ENCODE measurements at places on chromosomes 5 and 9.
A peak's percentile ranks its signal among the peaks of the same experiment; 100 is the strongest.

- DNase-seq = no peak
These were observed 8.0 kb downstream of the NTNG2 start for GRCh38 chr9:132169672-132170392.

DNA sequence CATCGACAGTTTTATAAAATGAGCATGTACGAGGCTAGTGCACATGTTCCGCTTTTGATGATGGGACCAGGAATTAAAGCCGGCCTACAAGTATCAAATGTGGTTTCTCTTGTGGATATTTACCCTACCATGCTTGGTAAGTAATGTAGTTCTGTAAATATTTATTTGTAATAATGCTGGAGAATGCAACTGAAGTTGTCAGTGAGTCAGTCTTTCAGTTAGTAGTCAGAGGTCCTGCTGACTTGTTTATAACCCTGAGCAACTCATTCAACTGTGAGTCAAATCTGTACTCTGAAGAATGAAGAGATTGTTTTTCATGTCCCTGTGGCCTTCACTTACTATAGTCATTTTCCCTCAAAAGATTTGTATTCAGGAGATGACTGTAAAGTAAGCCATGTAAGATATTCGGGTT is 28.4 kb upstream of the GPR150 start:
- DNase-seq = no peak

- no peak for DNase-seq
These were observed 70.6 kb upstream of the ZNF622 start for GRCh38 chr5:16536246-16536645.

- no peak for DNase-seq
These were observed 104.3 kb upstream of the PTGER4 start for GRCh38 chr5:40575411-40575810.

GRCh38 chr5:135971701-135972100 is 16.9 kb upstream of the LECT2 start:
- DNase-seq = no peak

DNA sequence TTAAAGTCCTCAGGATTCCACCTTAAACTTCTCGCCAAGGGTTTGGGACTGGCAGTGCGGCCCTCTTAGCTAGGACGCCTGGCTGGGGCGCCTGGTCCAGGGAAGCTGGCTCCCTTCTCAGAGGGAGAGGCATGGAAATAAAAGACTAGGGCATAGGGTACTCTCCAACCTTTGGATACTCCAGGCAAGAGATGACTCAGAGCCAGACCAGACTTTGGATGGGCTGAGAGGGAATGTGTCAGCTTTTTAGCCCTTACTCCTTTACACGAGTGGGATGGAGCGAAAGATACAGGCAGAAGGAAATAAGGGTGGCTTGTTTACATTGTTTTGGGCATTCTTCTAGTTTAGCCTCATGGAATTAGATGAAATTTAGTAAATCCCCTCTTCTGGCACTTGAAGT is 48.2 kb downstream of the IL31RA start:
- no peak for DNase-seq

DNA sequence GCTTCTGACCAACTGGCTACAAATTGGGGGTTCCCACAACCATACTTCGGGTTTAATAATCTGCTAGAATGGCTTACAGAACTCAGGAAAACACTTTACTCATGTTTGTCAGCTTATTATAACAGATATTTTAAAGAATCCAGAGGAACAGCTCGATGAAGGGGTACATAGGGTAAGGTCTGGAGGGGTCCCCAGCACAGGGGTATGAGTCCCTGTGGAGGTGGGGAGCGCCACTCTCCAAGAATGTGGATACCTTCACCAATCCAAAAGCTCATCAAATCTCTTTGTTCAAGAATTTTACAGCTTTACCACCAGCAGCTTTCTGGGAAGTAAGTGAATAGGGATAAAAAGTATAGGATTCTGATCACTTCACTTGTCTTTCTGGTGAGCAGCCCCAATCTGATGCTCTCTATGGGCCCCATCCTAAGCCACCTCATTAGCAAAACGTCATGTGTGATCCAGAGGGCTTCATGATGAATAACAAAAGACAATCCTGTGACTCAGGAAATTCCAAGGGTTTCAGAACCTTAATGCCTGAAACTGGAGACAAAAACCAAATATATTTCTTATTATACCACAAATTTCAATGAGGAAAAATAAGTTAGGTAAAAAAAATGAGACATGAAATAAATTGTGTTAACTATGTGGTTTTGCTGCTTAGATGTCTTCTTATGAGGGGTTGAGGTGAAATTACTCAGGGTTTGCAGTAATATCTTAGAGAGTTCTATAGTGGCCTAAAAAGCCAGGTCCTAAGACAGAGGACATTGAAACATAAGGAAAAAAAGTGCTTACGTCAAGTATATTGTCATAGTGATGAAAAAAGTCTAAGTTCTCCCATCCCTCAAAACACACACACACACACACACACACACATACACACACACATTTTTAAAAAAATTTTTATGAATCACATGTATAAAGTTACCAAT is 290.5 kb downstream of the ANXA1 start:
- no peak for DNase-seq

- DNase-seq = no peak
These were observed 21.6 kb downstream of the PAEP start for GRCh38 chr9:135582966-135583687.

- no peak for DNase-seq
These were observed 239.8 kb downstream of the IRX2 start for GRCh38 chr5:2511706-2512105.

DNA sequence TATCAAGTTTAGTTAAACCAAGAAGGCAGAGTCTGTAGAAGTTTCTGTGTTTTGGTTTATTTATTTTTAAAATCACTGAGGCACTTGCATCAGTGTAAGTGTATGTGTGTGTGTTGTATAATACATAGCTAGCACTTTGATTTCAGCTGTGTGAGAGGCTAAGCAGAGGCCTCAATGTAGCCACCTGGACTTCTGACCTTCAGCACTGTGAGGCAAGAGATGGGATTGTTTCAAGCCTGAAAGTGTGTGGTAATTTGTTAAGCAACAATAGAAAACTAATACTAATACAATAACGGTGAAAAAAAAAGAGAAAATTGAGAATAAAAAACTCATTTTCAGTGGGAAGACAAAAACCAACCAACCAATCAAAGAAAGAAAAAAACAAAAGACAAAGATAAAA is 327.3 kb downstream of the CDH18 start:
- DNase-seq = no peak

GRCh38 chr5:176781054-176781375 is 29.3 kb upstream of the UNC5A start:
- DNase-seq = no peak

DNA sequence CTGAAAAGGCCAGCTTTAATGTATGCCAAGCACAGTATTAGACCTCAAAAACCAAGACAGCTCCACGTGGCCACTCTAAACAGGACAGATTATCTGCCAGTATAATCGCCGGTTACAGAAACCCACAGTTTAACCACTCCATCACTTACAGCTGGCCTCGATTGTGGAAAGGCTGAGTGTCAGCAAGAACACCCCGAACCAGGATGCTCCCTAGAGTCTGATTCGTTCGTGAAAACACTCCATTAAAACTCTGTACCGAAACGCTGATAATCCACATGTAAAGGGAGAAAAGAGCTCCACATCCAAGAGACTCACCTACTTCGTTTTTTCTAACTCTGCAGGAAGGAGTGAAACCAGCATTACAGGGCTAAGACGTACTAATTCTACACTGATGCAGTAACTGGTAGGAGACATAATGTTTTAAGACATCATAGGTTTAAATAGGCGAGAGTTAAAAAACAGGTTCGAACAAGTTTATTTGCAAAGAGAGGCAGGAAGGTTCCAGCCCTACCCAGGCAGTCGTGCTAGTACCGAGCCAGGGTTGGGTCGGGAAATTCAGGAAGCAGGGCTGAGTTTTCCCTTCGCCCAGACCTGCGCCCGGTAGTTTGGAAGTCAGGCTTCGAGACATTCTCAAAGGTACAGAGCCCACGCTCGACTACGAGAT is 949 bp downstream of the SERINC5 start:
- no peak for DNase-seq

DNA sequence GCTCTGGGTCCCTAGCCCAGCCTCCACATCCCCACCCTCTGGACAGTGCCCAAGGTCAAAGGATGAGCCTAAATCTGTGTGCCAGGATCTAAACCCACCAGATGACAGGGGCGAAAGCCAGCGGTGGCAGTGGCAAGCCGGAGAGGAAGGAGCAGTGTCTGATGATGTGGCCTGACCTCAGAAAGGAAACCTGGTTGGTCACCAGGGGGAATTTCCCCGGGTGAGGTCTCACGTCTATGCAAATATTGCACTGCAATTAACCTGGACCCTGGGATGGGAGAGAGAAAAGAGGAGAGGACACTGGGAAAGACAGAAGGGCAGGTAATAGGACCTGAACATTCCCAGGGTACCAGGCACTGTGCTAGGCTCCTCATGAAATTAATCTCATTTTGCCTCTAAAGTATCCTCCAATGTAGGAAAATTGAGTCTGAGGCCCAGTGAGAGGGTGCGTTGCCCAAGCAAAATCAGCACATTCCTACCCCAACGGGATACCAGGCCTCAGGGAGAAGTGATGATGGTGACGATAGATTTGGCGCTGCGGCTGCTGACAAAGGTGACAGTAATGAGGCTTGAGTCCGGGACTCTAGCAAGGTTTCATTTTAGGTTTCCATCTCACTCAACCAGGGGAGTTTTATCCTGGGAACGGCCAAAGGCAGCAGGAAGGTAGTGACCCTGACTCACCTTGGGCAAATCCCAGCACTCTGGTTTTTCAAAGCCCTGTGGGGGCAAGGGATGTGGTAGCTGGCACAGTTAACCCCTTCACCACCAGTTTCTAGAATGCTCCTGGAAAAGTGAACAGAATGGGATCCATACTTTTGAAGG is 13.4 kb upstream of the TNIP1 start:
- no peak for DNase-seq

DNA sequence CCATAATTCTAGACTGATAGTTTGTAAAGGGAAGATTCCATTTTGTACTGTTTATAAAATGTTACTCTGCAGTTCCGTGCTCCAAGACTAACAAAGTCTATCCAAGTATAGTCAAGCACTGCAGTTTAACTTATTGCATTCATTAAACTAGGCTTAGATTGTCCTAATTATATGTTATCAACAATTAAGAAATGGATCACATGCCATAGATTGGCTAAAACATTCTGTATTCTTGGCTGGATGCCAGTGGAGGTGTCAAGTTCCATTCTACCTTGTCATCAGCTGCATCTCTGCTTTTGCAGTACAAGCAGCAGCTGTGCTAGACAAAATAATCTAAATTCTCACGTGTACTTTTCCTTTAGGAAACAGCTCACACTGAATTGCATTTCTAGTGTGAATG is 69.4 kb upstream of the MEF2C start:
- peak; percentile 23 for DNase-seq

DNA sequence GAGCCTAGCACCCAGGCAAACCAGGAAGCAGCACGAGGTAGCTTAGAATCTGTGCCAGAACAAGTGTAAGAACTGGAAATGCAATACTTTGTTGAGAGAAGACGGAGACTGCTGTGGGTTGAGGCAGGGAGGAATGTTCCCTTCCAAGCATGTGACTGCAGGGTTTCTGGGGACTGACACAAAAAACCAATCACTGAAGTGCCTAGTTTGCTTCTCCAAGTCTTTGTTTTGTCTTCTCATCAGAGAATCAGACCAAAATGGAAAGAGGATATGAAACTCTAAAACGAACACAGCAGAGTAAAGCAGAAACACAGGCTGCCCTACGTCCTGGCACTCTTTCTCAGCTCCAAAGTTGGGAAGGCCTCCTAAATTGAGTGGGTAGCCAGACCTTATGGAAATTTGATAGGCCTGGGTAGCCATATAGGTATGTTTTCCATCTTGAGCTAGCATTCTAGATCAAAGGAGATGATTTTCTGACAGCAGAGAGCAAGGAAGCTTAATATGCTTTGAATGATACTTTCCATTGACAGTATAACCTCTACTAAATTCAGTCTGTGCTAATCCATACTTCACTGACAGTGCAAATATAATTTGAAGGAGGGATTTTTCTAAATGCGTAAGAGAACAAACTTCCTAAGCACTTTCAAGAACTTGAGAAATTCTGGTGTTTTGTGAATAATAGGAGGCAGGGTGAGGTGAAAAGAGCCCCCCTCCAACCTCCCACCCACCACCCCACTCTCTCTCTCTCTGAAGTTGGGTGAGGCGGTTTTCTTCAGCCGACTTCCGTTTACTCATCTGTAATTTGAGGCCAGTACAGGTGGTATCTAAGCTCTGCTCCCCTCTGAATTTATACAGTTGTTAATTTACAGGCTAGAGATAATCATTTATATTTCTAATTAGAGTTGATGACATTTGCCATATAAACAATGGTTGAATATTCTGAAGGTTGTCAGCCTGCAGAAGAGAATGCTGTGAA is 5.5 kb downstream of the ADRB2 start:
- DNase-seq = no peak

DNA sequence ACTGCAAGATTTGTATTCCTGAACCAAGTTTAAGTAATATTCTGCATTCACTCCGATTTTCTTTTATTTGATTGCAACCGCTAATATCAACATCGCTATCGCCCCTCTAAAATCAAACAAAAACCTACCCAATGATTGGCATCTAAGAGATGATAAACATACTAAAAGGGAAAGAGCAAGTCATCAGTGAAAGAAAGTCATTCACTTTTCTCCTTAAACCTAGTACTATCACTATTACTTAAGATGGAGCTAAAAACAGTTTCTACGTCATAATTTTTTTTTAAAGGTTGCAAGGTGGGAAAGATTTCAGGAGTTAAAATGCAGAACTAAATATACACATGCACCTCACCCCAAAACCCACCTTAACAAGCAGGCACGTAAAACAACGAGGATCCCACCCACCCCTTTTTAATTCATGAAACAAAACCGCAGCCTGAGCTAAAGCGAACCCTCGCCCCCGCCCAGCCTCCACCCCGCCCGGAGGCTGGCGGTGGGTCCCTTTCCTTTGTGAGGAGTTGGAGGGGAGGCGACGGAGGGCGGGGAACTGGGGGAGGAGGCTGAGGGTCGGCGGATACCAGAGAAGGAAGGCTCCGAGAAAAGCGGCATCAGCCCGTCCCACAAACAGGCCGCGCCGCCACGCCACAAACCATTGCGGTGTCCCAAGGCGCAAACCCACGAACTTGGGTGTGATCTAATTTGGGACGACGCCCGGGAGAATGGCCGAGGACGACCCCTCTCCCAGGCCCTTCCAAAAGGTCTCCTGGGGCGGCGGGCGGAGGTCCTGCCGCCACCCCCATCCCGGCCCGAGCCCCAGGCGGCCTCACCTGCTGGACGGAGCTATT is 861 bp downstream of the UBQLN1 start:
- no peak for DNase-seq

DNA sequence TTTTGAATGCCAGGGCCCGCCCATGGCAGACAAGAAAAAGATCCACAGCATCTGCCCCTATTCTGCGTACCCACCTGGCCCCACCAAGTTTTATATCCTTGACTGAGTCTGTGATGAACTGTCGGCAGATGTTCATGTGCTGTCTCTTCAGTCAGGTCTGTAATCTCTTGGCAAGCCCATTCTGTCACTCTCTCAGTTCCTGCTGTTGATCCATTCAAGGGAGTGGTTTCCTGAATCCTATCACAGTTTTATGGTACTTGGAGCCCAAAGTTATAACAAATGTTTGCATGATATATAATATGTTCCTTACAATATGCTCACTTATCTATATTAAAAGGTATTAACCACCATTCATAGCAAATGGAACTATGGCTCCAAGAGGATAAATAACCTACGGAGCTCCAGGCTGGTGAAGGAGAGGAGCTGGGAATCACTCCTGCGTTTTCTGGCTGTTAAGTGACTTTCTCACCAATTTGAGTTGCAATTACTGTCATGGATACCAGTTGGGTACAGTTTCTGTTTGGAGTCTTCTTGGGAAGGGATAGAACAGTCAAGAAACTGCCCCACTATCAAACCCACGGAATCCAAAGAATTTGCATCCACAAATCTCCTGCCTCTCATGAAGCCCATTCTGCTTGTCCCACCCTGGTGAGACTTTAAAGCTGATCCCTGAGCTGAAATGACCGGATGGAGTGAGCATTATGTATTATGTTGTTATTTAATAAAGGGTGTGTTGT is 103.4 kb upstream of the SPRY4 start:
- DNase-seq = no peak
